ENCODE measurements at places on chromosomes 3 and 15.
A peak's percentile ranks its signal among the peaks of the same experiment; 100 is the strongest.

GRCh38 chr3:21561472-21561871 lies 189.5 kb downstream of the ZNF385D start:
- no peak for DNase-seq

DNA sequence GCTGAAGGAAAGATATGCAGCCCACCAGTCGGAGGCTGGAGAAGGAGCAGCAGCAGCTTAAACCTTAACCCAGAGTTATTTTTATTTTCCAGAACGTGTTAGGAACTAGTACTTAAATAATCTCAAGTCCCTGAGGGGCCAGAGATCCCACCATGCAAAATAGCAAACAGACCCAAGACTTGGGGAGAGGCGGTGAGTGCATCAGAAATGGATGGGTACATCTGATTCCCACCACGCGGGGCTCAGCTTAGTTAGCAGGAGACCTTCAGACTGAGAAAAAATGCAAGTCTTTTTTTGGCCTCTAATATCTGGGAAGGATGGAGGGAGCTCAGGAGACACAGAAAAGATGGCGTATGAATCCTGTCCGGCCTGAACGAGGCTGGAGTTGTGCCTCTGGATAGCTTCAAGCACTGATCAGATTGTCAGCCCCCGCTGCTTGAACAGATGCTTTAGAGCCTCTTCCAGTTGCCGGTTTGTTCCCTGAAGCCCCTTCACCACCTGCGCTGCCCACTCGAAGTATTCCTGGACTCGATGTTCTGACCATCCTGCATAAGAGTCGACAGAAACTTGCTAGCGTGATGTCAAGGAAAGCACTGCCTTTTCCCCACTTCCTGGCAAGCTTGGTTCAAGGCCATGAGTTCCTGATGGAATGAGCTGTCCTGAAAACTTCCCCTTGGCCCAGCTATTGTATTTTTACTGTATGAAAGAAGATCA lies 1.3 kb downstream of the HDDC3 start:
- DNase-seq, result no peak

DNA sequence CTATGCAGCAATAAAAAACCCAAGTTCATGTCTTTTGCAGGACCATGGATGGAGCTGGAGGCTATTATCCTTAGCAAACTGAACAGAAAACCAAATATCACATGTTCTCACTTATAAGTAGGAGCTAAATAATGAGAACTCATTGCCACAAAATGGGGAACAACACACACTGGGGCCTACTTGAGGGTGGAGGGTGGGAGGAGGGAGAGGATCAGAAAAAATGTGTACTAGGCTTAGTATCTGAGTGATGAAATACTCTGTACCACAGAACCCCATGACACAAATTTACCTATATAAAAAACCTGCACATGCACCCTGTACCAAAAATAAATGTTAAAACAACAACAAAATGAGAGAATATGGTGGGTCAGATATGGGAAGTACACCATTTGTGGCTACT lies 49.6 kb upstream of the AADACL2 start:
- no peak for DNase-seq

DNA sequence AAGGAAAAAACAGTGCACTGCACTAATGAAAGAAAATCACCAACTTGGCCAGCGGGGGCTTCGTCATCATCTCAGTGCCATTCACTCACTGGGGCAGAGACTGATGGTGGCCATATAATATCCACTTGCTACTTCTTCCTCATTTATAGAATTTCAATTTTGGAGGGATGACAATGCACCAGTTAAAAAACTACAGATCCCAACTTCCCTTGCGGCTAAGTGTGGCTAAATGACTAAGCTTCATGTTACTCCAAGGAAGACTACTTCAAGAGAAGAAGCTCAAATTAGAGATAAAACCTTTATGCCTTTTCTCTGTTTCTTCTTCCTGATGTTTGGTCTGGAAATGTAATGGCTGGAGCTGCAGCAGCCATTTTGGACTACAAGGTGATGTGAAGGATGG lies 38.8 kb downstream of the NGLY1 start:
- no peak for DNase-seq

DNA sequence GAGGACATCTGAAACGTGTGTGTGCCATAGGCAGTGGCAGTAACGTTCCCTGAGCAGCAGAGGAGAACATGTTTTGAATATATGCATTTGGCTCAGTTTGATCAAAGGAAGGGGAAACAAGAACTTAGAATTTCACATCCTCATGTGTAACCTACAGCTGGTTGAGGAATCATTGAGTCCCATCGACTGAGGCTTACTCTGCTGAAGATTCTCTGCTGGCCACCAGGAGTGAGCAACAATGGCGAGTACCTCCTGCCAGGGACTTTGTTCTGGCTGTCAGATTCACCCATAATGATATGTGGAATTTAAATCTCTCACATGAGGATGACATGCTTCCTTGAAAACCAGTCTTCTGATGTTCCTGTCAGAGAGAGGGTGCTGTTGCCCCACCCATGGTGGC lies 21.3 kb downstream of the GORASP1 start:
- DNase-seq, result no peak

DNA sequence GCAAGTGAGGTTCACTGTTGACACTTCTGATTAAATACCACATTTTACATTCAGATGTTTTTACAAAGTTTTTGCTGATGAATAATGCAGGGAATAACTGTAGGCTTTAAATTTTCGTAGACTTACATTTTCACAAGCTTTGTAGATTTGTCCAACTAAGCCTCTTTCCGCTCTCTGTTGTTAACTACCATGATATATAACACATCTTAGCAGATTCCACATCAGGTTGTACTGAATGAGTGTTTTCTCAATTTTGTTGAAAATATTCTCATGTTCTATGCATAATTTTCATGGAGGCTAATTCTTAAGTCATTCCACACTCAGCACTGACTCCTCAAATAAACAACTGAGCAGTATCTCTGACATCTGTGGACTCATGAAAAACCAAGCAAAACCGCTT lies 168.3 kb downstream of the RSRC1 start:
- no peak for DNase-seq

- no peak for DNase-seq
Measured at GRCh38 chr3:66381626-66382025, 119.2 kb downstream of the LRIG1 start.

- DNase-seq, result no peak
Measured at GRCh38 chr3:89613241-89613640, 505.8 kb downstream of the EPHA3 start.

DNA sequence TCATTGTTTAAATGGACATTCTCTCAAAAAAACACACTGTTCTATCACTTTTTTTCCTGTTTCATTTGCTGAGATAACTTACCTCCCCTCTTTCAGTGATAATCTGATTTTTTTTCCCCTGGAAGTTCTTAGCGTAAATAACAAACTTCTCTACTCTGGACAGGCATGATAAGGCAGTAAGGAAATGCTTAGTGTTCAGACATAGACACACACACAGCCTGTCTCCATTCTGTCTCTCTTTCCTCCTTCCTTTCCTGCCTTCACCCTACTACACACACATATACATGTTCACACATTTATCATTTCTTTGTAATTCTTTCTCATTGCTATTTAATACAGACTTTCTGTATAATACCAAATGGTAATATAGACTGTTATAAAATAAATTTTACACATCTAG lies 470.8 kb upstream of the ROBO1 start:
- no peak for DNase-seq

- peak; percentile 27 for DNase-seq
Measured at GRCh38 chr15:29268706-29269484, 727 bp downstream of the NSMCE3 start.

GRCh38 chr15:71629781-71630474 lies 180.4 kb upstream of the NR2E3 start:
- no peak for DNase-seq

- no peak for DNase-seq
Measured at GRCh38 chr3:4678320-4678719, 185.2 kb downstream of the ITPR1 start.

DNA sequence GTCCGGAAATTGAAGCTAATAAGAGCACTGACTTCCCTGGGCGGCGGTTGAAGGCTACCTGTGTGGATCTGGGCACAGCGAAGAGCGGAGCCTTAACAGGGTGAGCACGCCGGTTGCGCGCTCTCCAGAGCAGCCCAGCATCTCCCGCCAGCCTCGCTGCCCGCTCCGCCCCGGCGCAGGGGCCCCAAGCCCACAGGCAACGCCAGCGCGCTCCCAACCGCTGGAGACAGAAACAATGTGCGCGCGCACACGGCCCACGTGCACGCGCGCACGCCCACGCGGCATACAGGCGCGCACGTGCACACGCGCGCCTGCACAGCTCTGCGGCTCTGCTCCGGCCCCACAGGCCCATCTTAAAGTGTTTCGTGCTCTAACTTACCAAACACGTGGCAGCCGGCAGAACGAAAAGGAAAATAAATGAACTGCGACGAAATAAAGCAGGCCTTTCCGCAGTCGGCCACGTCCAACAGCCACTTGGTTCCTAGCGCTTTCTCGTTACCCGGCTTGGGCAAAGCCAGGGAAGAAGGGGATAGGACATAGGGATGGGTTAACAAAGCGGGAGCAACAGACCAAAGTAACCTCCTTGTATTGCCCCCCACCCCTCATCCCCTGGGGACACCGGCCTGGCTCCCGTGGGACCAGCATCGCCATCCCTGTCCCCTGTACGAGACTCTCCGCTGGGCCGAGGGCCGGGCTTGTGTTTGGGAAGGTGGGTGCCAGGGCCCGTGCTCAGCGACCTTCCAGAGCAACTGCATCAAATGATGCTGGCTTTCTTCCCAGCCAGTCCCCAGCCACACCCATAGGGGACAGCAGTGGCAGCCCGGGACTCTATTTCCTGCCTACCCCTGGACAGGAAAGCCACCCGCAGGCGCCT lies 203.7 kb downstream of the ABHD5 start:
- DNase-seq, result no peak

- DNase-seq, result no peak
Measured at GRCh38 chr15:66629817-66630576, 64.2 kb upstream of the LCTL start.

- no peak for DNase-seq
Measured at GRCh38 chr3:38017445-38018295, 11.8 kb downstream of the PLCD1 start.

DNA sequence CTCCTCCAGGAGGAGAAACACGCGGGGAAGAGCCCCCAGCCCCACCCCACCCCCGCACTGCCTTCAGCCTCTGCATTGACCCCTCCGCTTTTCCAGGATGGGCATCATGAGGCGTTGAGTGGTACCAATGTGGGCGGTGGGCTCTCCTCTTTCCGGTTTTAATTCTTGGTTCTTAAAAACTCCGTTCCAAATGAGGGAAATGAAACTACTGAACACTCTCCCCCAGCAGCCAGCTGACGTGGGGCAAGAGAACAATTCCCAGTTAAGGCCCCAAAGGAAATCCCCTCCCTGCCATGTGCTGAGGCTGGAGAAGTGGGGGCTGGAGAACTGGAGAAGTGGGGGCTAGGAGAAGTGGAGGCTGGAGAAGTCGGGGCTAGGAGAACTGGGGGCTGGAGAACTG lies 5.3 kb upstream of the NRROS start:
- no peak for DNase-seq

- DNase-seq, result no peak
Measured at GRCh38 chr3:4935347-4935746, 43.9 kb upstream of the BHLHE40 start.

DNA sequence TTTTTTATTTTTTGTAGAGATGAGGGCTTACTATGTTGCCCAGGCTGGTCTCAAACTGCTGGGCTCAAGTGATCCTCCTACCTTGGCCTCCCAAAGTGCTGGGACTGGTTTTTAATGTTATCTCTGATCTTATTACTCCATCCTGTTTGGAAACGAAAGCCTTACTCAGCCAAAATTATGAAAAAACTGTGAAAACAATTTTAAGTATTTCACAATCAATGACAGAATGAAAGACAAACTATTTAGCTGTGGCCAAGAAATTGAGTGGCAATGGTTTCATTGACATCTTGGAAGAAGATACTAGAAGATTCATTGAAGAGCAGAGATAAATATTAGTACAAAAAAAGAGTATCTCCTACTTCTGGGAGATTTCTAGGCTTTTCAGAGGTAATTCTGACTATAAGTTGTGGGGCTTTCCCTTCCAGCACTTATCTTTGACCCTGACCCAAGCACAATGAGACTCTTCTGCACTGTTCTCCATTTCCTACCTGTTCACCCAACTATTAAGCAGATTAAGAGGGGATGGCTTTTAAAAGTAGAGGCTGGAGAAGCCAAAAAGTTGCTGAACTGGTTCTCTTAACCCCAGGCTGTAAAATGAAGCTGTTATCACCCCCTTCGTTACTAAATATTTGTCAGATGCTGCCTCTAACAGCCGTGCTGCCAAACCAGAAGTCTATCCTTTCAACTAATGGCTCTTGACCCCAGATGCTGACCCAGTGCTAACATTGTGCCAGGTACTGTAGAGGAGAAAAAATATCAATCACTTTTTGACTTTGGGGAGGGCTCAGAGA lies 14.2 kb upstream of the SLC25A36 start:
- no peak for DNase-seq

- DNase-seq, result no peak
Measured at GRCh38 chr15:52440414-52440813, 88.3 kb downstream of the MYO5A start.

DNA sequence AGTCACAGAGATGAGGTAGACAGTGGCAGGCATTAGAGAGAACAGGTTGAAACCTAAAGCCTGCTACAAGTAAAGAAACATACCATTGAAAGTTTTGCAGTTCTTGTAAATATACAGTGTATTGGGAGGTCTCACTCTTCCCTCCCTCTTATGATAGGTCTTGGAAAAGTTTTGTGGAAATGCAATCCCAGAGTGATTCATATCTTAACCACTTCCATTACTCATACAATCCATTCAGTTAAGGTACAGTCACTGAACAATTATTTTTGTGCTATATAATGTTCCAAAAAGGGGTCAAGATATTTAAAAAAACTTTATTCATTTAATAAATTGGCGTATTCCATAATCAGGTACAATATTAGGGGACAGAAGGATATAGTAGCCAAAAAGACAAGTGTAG lies 737.7 kb upstream of the ALCAM start:
- no peak for DNase-seq

DNA sequence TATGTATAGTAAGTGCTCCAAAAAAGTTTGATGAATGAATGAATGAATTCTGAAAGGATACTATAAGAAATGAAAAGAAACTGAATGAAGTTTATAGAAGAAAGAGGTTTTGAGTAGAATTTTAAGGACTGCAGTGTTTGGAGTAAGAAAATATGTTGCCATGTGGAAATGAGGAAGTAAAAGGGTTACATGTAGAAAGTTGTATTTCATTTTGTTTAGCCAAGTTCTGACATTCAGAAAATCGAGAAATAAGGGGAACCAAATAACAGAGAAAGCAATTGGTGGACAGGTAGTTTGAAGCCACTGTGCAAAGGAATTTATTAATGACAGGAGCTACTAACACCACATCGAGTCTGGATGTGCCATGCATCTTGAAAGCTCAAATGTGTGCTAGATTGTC lies 200.7 kb downstream of the SATB1 start:
- no peak for DNase-seq

GRCh38 chr15:88736204-88736603 lies 67.0 kb upstream of the ACAN start:
- no peak for DNase-seq

- DNase-seq, result no peak
Measured at GRCh38 chr3:124229420-124229819, 237.5 kb upstream of the ROPN1 start.

GRCh38 chr15:74964794-74965193 lies 8.2 kb upstream of the RPP25 start:
- DNase-seq, result no peak

GRCh38 chr3:149816986-149817385 lies 4.0 kb downstream of the RNF13 start:
- no peak for DNase-seq

- no peak for DNase-seq
Measured at GRCh38 chr3:81245501-81245900, 515.9 kb downstream of the GBE1 start.
